Smooth muscle cell of the pulmonary artery (primary cell): ENCODE measurements at places on chromosomes 1 and 21. TPM values are rescaled to one million over a fixed set of nuclear protein-coding genes. Genes with fewer than 3 reads are reported as not detected.

DMRTA2 gene
- 0.10 and 0.46 TPM in 2 replicates for total RNA-seq

LINGO4 gene
- not detected in 2 replicates for total RNA-seq

TTLL10 gene
- total RNA-seq = not detected in 2 replicates

OR2M7 gene
- total RNA-seq = not detected in 2 replicates

ACKR1 gene
- not detected in 2 replicates for total RNA-seq

CGN gene
- total RNA-seq = 0.13 TPM in 1 of 2 replicates, not detected in the other

ERRFI1 gene
- 136 and 176 TPM in 2 replicates for total RNA-seq

FOXD2 gene
- 0.10 and 0.20 TPM in 2 replicates for total RNA-seq

CR1 gene
- not detected in 2 replicates for total RNA-seq

ST6GALNAC3 gene
- 0.26 and 0.36 TPM in 2 replicates for total RNA-seq

PTPRC gene
- total RNA-seq = 0.03 and 0.39 TPM in 2 replicates

NCF2 gene
- 0.39 and 0.89 TPM in 2 replicates for total RNA-seq

AMPD1 gene
- not detected in 2 replicates for total RNA-seq

LCE3E gene
- total RNA-seq = not detected in 2 replicates

NES gene
- total RNA-seq = 43.7 and 57.4 TPM in 2 replicates

MYCL gene
- total RNA-seq = 0.33 and 1.4 TPM in 2 replicates

SPATA46 gene
- not detected in 2 replicates for total RNA-seq

BRINP3 gene
- total RNA-seq = 0.07 TPM in 1 of 2 replicates, not detected in the other
